ENCODE measurements at places on chromosomes 5 and 9.

DNA sequence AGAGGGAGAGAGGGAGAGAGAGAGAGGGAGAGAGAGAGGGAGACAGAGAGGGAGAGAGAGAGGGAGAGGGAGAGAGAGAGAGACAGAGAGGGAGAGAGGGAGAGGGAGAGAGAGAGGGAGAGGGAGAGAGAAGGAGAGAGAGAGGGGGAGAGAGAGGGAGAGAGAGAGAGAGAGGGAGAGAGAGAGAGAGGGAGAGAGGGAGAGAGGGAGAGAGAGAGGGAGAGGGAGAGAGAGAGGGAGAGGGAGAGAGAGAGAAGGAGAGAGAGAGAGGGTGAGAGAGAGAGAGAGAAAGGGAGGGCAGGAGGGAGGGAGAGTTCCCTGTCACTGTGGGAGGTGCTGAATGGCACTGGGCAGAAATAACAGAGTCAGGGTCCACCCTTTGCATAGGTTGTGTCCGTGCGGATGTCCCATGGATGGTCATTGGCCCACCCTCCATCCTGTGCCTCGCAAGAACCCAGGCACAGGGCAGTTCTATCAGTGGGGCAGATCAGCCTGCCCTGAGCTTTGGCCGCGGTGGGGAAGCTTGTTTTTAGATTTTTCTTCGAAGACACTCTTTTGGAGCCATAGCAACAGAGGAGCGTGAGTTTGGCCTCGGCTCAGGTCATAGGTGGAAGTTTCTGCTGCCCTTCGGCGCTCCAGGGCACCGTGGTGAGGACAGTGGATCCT, 30.1 kb downstream of the ADAMTSL2 start:
- no peak for DNase-seq

- peak; percentile 49 for DNase-seq
Measured at GRCh38 chr5:54844905-54845566, 140.4 kb downstream of the ESM1 start.

DNA sequence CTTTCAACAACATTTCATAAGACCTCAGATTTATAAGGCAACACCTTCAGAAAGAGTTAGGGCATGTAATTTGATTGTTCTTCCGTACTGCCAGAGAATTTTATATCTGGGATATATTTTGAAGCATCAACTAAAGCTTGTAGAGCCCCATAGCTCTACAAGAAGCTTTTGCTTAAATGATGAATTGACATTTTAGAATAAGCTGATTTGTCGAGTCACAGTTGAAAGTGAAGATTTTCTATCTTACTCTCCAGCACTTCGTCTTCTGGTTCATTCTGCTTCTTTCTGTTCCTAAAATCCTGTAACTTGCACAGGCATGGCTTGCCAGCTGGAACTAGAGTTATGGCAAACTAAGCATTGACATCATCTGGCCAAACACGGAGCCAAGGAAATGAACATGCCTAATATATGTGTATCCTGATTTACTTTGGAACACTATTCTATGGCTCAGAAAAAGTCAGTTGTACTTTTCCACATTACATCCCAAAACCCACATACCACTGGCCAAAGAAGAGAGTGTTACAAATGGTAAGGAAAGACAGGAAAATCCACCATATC, 68.6 kb upstream of the MAST4 start:
- no peak for DNase-seq

DNA sequence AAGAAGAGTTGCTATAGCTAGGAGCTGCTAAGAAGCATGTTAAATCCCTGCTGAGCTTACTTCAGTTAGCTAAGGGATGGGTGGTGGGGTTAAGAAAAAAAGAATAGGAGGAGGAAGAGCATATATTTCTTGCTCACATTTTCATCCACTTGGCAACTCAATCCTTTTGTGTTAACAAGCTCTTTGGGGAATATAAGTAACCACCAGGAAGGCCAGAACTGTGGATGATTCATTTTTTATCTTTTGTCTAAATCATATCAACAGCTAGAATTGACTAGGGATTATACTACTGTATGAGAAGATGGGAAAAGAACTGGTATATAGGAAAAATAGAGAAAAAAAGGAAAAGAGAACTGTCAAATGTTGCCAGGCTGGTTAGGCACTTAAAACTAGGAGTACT, 555.3 kb upstream of the ARRDC3 start:
- no peak for DNase-seq

GRCh38 chr5:171435908-171436307, 16.5 kb downstream of the FGF18 start:
- DNase-seq: no peak

DNA sequence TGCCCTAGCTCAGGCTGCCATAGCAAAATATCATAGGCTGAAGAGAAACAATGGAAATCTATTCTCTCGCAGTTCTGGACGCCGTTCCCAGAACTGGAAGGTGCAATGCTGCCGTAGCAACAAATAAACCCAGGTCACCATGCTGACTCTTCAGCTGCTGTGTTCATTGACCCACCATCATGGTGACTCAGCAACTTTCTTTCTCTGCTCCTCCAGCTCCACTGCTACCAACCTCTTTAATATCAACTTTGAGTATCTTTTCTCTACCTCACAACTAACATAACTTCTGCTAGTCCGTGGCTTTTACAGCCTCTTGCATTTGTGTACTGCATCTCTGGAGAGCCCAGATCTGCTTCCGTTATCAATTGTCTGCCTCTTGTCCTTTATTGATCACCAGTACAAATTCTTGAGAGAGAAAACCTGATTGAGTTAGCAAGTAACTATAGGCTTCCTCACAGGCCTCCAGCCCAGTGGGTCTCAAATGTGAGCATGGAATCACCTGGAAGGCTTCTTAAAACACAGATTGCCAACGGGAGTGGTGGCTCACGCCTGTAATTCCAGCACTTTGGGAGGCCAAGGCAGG, 47.3 kb upstream of the SLC30A5 start:
- DNase-seq: peak; percentile 47

GRCh38 chr5:124649491-124650146, 96.8 kb downstream of the ZNF608 start:
- DNase-seq: peak; percentile 97
